ENCODE measurements at places on chromosomes 16 and 17.
A peak's percentile ranks its signal among the peaks of the same experiment; 100 is the strongest.

DNA sequence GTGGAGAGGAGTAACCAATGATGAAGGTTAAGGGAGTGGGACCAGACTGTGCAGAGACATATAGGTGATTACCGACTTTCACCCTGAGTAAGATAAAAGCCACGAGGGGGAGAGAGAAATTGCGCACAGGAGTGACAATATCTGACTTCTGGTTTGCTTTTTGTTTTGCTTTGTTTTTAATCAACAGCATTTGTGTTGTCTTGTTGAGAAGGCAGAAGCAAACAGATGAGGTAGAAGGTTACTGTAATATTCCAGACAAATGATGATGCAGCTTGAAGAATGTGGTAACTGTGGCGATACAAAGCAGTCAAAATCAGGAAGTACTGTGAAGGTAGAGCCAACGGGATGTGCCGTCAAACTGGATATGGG lies 7.5 kb downstream of the PELP1 start:
- DNase-seq, result peak; percentile 59

DNA sequence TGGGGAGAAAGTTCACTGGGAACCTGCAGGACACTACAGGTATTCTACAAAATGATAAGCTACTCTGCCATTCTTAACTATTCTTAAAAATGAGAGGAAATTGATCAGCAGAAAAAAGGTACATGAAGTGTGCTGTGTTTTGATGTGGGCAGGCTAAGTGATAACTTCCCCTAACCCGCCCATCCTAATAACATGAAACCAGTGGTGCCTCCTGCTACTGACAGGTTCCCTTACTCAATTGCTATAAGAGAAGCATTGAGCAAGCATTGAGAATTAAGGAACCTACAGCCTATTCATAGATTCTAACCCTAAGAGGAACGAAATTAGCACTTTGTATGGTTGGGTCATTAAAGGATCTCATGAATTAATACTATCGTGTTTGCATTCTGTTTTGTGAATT lies 18.9 kb downstream of the XYLT1 start:
- DNase-seq, result peak; percentile 45

DNA sequence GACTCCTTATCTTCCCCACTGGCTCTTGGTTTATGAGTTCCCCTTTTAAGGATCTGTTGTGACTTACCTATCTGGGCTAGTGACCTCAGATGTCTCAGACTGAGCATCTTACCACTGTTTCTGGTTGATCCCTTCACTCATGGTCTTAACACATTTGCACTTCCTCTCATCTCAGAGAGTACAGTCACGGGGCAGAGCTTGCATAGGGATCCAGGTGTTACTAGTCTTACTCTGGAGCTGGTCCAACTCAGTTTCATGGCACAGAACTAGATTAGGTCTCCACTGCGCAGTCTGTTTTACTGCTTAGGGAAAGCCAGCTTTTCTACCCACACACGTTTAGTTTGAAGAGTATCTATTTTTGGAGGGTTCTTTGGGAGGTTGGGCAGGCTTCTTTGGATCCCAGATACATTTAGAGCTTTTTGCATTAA lies 10.2 kb downstream of the GABARAPL2 start:
- DNase-seq, result no peak

- DNase-seq, result no peak
Observed at GRCh38 chr17:39099663-39100286, 51.7 kb downstream of the PLXDC1 start.

GRCh38 chr17:38706505-38707216 lies 1.6 kb downstream of the MLLT6 start:
- peak; percentile 45 for DNase-seq

DNA sequence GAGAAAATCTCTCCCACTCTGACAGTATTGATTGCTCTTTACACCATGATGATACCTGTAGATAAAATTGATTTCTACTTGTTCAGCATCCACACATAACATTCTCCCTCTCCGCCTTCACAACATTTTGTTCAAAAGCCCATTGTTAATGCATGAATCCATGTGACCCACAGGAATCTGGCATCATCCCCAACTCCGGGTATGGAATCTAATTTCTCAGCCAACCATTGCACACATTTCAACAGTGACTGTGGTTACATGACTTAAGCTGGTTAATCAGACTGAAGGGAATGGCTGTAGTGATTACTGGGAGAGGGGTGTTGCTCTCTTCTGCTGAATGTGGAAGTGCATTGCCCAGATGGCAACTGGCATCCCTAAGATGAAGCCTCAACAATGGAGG lies 161.4 kb upstream of the C16orf82 start:
- no peak for DNase-seq

GRCh38 chr17:74202938-74203337 lies 540 bp upstream of the RPL38 start:
- no peak for DNase-seq

- no peak for DNase-seq
Observed at GRCh38 chr17:63086483-63087185, 120.6 kb downstream of the TANC2 start.

GRCh38 chr17:2936771-2937321 lies 126.6 kb downstream of the OR1D5 start:
- DNase-seq, result no peak

DNA sequence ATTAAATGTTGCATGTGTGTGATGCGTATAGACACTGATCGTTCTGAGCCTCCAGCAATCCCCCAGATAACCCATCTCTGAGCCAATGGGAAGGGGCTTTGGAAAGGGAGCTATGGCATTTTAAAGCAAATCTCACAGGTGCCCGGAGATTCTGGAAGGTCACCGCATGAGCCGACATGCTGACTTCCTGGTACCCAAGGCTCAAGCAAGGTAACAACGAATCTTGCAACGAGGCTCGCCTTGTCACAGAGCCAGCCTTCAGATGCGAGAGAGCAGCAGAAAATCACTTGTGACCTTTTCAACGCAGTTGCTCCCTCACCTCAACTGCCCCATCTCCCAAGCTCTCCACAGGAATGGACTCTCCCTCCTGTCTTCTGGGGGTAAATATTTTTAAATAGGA lies 154.8 kb upstream of the CDH5 start:
- DNase-seq, result no peak

- DNase-seq, result no peak
Observed at GRCh38 chr17:83196366-83196765, 117.0 kb downstream of the METRNL start.

Data from CD4-positive, alpha-beta T cell treated with Interleukin-2 at 100 ng/mL for 4 hours (primary cell).